Esophagus muscularis mucosa (tissue), 4 donors: ENCODE measurements at places on chromosomes 1 and 21.

DNA sequence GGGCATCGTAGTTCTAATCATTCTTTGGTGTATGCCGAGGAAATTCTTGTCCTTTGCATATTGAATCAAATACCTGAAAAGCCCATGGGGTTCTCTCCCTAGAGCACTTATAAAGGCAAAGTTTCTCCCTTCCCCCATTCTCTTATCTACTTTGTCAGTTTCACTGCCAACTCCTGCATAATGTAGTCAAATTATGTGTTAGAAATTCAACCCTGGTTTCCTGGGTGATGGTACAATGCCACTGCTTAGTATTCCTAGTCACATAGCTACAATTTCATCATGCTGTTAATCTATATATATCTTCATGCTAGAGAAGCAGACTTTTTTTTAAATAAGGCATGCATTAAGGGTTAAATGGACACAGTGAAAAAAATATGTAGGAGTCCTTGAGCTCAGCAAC lies 119.0 kb downstream of the PDE4B start:
- no peak for DNase-seq
- no peak overlapping the region for H3K4me3 ChIP-seq
- H3K36me3 ChIP-seq = no peaks in the 10 kb centered on the region

- DNase-seq = no peak
- no peak overlapping the region for H3K4me3 ChIP-seq
- H3K36me3 ChIP-seq = peaks cover 4% of the 10 kb centered on the region
- H3K27me3 ChIP-seq = no peaks in the 10 kb centered on the region
These were observed 8.4 kb downstream of the SLC35E2B start for GRCh38 chr1:1684031-1684681.

DNA sequence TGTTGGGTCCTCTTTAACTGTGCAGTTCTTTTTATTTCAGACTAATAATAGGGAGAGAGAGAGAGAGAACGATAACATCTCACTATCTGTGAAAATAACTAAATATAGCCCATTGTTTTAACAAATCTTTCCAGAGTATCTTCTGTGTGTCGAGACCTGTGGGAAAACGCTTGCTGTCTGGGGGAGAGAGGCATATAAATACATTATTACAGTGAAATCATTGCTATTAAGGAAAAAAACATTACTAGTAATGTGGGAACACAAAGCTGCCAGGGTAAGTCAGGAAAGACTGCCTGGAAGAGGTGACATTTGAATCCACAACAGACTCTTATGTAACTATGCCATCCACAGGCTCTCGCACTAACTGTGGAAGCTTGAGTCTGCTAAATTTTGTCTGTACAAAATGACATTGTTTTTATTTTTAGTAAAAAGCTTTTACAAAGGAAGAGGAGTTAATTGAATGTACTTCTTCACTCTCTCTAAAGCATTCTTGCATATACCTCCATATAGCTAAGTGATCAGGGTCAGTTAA lies 59.8 kb upstream of the PGD start:
- H3K4me3 ChIP-seq = no peak overlapping the region
- DNase-seq = no peak

- peak overlapping the region; percentile 53 for H3K27ac ChIP-seq
- H3K36me3 ChIP-seq = peaks cover 26% of the 10 kb centered on the region
- no peaks in the 10 kb centered on the region for H3K27me3 ChIP-seq
- no peak overlapping the region for H3K4me3 ChIP-seq
These were observed 41.0 kb downstream of the DEGS1 start for GRCh38 chr1:224223819-224224714.

DNA sequence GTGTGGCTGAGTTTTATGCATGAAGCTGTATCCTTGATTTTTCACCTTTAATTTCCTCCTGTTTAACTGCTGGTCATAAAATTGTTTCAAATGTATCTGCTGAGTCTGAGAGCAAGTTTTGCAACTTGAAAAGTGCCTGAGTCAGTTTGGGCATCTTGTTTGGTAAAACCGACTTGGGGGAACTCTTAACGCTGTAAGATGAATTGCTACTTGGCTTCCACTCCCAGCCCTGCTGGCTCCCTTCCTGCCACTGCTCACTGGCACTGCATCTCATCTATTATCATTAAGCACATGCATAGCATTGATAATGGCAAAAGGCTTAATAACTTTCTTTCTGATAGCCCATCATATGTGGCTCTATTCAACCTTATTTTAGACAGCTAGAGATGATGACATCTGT lies 35.7 kb upstream of the FAM78B start:
- DNase-seq = peak; percentile 64
- H3K4me3 ChIP-seq = no peak overlapping the region
- H3K27ac ChIP-seq = no peak overlapping the region
- no peaks in the 10 kb centered on the region for H3K36me3 ChIP-seq
- H3K4me1 ChIP-seq = no peaks in the 10 kb centered on the region

GRCh38 chr1:183205196-183205781 lies 19.2 kb downstream of the LAMC2 start:
- H3K36me3 ChIP-seq = no peaks in the 10 kb centered on the region
- no peak overlapping the region for H3K4me3 ChIP-seq
- H3K27me3 ChIP-seq = no peaks in the 10 kb centered on the region
- H3K27ac ChIP-seq = peak overlapping the region; percentile 76

DNA sequence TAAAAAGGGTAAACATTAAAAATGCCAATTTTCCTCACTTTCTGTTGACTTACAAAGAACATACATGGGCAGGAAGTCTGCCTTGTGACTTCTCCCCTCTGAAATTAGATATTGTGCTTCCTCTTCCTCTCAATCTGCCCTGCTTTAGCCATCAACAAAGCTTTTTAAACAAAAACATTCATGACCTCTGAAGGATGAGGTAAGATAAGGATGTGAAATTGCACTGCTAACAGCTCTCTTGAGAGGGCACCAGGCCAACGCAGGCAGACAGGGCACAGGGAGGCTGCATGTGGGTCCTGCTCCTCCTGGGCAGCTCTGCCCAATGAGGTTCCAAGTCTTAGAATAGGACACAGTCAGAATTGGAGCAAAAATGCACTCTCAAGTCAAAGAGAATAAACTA lies 62.1 kb downstream of the DEGS1 start:
- DNase-seq = no peak
- H3K4me1 ChIP-seq = peaks cover 4% of the 10 kb centered on the region
- H3K36me3 ChIP-seq = peaks cover 34% of the 10 kb centered on the region
- H3K27ac ChIP-seq = no peak overlapping the region
- no peak overlapping the region for H3K4me3 ChIP-seq

- no peak overlapping the region for H3K4me3 ChIP-seq
- no peak overlapping the region for H3K27ac ChIP-seq
- no peaks in the 10 kb centered on the region for H3K27me3 ChIP-seq
- no peaks in the 10 kb centered on the region for H3K4me1 ChIP-seq
- DNase-seq = no peak
These were observed 45.0 kb downstream of the EVI5 start for GRCh38 chr1:92739669-92740524.

DNA sequence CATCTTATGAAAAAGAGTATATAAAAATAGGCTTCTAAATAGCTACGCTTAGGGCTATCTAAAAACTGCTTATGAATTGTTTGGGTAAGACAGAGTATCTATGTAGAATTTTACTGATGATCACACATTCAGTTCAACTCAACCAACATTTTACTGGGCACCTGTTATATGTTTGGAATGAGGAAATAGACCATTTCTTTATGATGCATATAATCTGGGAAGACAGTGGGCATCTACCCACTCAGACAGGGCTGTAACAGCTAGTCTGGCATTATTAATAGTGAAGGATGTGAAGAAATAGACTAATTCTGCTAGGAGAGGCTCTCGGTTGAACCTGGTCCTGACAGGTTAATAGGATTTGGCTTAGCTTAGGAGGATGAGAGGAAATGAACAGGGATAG lies 56.9 kb downstream of the TIAM1 start:
- no peaks in the 10 kb centered on the region for H3K4me1 ChIP-seq
- DNase-seq = no peak
- H3K27me3 ChIP-seq = no peaks in the 10 kb centered on the region
- H3K36me3 ChIP-seq = no peaks in the 10 kb centered on the region
- H3K27ac ChIP-seq = no peak overlapping the region

- DNase-seq = no peak
- H3K4me1 ChIP-seq = peaks cover 82% of the 10 kb centered on the region
- H3K4me3 ChIP-seq = no peak overlapping the region
- H3K27me3 ChIP-seq = peaks cover 98% of the 10 kb centered on the region
These were observed 4.8 kb downstream of the SIM2 start for GRCh38 chr21:36703626-36704280.

DNA sequence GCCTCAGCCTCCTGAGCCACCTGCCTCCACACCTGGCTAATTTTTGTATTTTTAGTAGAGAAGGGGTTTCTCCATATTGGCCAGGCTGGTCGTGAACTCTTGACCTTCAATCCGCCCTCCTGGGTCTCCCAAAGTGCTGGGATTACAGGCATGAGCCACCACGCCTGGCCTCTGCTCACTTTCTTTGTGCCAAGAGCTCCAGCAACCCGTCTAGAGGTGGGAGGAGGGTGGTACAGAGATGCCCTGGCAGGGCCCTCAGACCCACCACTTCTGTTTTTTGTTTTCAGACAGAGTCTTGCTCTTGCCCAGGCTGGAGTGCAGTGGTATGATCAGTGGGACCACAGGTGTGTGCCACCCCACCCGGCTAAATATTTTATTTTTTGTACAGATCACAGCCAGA lies 6.9 kb upstream of the SYNC start:
- no peak overlapping the region for H3K4me3 ChIP-seq
- no peaks in the 10 kb centered on the region for H3K27me3 ChIP-seq

DNA sequence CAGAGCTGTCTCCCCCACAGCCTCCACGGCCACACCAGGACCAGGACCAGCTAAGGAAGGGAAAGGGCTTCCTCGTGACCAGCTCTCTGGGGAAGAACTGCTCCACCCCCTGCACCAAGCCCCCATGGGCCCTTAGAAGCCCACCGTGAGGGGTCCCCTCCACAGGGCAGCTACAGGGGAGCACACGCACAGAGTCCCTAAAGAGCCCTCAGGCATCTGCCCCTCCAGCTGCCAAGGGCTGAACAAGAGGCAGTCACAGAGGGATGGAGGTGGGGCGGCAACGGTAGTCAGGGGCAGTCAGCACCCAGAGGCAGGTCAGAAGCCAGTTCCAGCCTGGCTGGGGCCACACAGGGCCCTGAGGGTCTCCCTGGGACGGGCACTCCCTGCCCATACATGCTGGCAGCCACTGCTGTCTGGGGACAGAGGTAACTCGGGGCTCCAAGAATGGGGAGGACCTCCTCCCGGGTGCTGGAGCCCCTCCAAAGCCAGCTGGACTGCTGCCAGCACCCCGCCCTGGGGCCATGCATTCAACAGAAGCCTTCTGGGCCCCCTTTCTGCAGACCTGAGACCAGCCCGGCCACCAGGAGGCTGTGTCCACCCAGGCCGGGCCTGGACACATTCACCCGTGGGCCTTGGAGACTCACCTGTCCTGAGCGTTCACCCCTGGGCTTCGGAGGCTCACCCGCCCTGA lies 18.7 kb downstream of the SLC19A1 start:
- no peak overlapping the region for H3K27ac ChIP-seq
- H3K27me3 ChIP-seq = no peaks in the 10 kb centered on the region
- H3K4me3 ChIP-seq = no peak overlapping the region
- H3K4me1 ChIP-seq = no peaks in the 10 kb centered on the region
- no peak for DNase-seq
- no peaks in the 10 kb centered on the region for H3K36me3 ChIP-seq

DNA sequence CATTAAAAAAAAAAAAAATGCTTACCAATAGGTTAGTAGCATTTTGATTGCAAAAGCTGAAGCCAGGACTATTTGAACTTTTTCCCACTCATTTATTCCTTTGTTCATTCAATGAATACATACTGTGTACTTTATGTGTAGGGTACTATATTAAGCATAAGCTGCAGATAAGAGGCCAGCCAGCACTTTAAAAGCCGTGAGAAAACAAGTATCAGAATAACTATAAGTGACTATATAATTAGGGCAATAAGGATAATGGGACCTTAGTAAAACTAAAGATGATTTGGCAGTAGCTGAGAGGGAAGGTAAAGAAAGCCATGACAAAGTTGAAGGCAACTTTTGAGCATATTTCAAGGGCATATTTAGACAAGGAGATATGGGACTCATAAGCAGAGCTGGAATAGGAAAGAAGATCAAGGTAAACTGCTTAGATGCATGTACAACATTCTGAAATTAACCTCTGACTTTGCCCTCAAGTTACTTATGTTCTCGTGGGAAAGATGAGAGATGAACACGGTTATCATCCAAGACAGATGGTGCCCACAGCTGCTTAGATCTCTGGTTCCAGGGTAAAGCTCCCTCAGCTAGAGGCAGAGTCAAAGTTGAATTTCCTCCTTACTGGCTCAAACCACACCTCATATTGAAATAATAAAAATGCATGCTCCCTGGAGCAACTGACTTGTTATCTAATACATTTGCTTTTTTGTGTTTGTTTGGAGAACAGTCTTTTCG lies 44.0 kb upstream of the FMO2 start:
- H3K27me3 ChIP-seq = no peaks in the 10 kb centered on the region
- H3K4me3 ChIP-seq = no peak overlapping the region
- no peak for DNase-seq
- no peaks in the 10 kb centered on the region for H3K36me3 ChIP-seq
- H3K4me1 ChIP-seq = peaks cover 35% of the 10 kb centered on the region
- peak overlapping the region; percentile 77 for H3K27ac ChIP-seq

GRCh38 chr1:108983114-108983513 lies 19.8 kb upstream of the CLCC1 start:
- H3K27me3 ChIP-seq = no peaks in the 10 kb centered on the region
- no peaks in the 10 kb centered on the region for H3K4me1 ChIP-seq
- DNase-seq = no peak
- H3K36me3 ChIP-seq = peaks cover 11% of the 10 kb centered on the region

DNA sequence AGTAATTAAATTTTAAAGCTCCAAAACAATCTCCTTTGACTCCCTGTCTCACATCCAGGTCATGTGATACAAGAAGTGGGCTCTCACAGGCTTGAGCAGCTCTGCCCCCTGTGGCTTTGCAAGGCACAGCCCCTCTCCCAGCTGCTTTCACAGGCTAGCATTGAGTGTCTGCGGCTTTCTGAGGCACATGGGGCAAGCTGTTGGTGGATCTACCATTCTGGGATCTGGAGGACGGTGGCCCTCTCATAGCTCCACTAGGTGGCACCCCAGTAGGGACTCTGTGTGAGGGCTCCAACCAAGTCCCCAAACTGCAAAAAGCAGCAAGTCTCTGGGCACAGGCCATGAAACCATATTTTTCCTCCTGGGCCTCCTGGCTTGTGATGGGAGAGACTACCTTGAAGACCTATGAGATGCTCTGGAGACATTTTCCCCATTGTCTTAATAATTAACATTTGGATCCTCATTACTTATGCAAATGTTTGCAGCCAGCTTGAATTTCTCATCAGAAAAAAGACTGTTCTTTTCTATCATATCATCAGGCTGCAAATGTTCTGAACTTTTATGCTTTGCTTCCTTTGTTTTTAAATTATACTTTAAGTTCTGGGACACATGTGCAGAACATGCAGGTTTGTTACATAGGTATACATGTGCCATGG lies 554.1 kb upstream of the OLFM3 start:
- no peak overlapping the region for H3K4me3 ChIP-seq
- no peaks in the 10 kb centered on the region for H3K27me3 ChIP-seq
- no peak overlapping the region for H3K27ac ChIP-seq
- no peak for DNase-seq
